Esophagus muscularis mucosa (tissue), 4 donors: ENCODE measurements at places on chromosomes 3 and 15. TPM values are rescaled to one million over a fixed set of nuclear protein-coding genes. Genes with fewer than 3 reads are reported as not detected.

GOLGA6D gene
- total RNA-seq = not detected

GRCh38 chr3:125480656-125481374, 39.2 kb downstream of the SNX4 start:
- H3K4me1 ChIP-seq = peaks cover 7% of the 10 kb centered on the region
- no peak overlapping the region for H3K27ac ChIP-seq
- H3K36me3 ChIP-seq = peaks cover 74% of the 10 kb centered on the region
- DNase-seq = no peak
- no peak overlapping the region for H3K4me3 ChIP-seq

- H3K4me1 ChIP-seq = no peaks in the 10 kb centered on the region
- no peaks in the 10 kb centered on the region for H3K36me3 ChIP-seq
- no peaks in the 10 kb centered on the region for H3K27me3 ChIP-seq
- DNase-seq = no peak
- H3K4me3 ChIP-seq = no peak overlapping the region
Observed at GRCh38 chr3:160911411-160911810, 155.4 kb downstream of the PPM1L start.

DNA sequence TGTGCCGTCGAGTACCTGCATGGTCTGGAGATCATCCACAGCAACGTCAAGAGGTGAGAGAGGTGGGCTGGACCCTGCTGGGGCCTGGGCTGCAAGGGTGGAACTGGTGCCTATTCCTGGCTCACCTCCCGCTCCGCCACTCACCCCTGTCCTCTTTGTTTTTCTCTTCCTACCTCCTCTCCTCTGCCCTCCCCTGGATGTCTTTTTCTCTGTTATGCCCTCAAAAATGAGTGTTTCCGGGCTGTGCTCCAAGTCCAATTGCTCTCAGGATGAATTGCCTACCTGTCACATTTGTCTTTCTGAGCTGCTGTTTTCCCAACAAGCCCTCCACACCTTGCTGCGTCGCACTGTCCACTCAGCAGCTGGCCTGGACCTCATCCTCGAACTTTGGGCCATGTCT, 28.5 kb upstream of the TATDN2 start:
- peaks cover 6% of the 10 kb centered on the region for H3K4me1 ChIP-seq
- H3K27me3 ChIP-seq = no peaks in the 10 kb centered on the region
- H3K4me3 ChIP-seq = no peak overlapping the region
- no peak for DNase-seq
- H3K27ac ChIP-seq = no peak overlapping the region

DNA sequence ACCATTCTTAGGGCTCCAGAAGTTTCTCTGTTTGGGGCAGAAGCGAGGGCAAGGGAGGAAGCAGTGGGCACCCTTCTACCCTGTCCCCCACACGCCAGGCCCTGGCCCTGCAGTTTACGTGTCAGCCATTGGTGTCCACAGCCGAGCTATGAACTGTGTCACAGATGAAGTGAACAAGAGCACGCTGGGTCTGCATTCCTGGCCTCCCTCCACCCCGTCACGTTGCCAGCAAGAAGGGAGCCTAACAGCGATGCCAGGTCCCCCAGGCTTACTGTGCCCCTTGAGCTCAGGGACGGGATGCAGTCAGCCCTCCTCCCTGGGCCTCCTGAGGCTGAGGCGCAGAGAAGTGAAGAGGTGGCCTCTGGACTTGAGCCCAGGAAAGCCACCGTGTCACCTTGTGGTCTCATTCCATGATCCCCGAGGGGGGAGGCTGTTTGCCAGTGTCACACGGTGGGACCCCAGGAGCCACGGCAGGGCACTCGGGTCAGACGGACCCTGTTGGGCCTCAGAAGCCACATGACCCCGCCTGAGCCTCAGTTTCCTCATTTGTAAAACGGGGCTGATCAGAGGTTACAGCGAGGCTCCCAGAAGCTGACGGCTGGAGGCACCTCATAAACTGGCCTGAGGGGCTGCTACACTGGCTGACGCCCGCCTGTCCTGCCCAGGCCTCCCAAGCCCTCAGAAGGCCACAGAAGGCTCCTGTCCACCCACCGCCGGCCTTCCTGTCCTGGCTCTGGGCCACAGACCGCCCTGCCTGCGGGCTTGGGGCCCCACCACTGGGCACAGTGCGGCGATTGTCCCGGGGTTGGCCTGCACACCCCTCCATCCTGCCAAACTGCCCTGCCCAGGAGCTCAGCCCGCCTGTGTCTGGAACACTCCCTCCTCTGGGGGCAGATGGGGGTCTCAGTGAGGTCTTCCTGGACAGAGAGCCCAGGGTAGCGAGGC, 18.6 kb downstream of the IQSEC1 start:
- no peaks in the 10 kb centered on the region for H3K27me3 ChIP-seq
- H3K36me3 ChIP-seq = no peaks in the 10 kb centered on the region
- no peak overlapping the region for H3K4me3 ChIP-seq
- no peak for DNase-seq
- no peak overlapping the region for H3K27ac ChIP-seq

DNA sequence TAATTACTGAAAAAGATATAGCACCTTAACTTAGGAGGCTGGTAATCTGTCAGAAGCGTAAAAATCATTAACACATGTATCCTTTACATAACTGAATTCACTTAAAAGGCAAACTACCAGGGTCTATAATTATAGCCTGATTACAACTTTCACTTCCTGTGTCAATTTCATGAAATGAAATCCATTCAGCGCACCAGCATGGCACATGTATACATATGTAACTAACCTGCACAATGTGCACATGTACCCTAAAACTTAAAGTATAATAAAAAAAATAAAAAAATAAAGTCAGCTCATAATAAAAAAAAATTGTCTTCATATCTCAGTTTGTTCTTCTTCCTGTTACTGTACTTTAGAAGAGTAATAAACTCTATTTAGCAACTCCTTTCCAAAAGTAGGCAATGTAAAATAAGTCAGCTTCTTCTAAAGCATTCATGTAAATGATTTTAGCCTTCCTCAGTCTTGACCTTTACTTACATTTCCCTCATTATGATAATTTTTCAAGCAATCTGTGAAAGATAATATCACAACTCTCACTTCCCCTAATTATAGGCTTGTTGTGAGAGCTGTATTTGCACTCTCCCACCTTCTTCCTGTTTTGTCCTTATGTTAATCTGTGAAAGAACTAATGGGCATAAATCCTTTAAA, 50.1 kb downstream of the KBTBD8 start:
- H3K4me3 ChIP-seq = no peak overlapping the region
- no peak overlapping the region for H3K27ac ChIP-seq
- H3K36me3 ChIP-seq = no peaks in the 10 kb centered on the region
- no peaks in the 10 kb centered on the region for H3K27me3 ChIP-seq
- H3K4me1 ChIP-seq = no peaks in the 10 kb centered on the region

GRCh38 chr3:53051929-53052328, 6.1 kb upstream of the SFMBT1 start:
- peaks cover under 1% of the 10 kb centered on the region for H3K4me1 ChIP-seq
- no peaks in the 10 kb centered on the region for H3K36me3 ChIP-seq
- no peak overlapping the region for H3K27ac ChIP-seq
- DNase-seq = no peak
- H3K27me3 ChIP-seq = no peaks in the 10 kb centered on the region

DNA sequence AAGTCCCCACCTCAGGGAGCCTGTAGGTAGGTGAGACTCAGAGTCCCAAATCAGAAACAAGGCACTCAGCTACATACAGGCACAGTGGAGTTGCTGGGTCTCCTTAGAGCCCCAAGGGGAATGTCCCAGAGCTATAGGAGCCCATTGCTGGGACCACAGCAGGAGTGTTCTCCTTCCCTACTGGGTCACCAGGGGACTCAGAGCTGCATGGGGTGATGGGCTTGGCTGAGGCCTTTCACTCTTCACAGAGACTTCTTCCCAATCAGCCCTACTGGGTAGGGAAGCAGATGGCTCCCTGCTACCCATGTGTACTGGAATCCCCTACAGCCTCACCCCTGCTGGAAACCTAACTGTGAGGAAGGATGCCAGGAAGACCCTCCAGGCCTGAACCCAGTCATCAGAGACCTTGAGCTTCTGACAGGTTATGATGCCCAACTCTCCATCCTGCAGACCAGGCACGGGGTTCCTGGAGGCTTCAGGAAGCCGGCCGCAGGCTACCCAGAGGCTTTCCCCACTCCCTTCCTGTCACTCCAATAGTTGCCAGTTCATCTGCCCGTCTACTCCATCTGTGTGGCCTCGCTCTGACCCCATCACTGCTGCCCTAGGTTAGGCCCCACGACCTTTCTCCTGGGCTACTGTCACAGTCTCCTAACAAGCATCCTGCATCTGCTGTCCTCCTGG, 24.0 kb downstream of the RASGRF1 start:
- peaks cover 13% of the 10 kb centered on the region for H3K27me3 ChIP-seq
- no peaks in the 10 kb centered on the region for H3K4me1 ChIP-seq
- DNase-seq = no peak

- no peak overlapping the region for H3K4me3 ChIP-seq
- no peaks in the 10 kb centered on the region for H3K36me3 ChIP-seq
- no peak overlapping the region for H3K27ac ChIP-seq
- DNase-seq = no peak
- H3K27me3 ChIP-seq = no peaks in the 10 kb centered on the region
Observed at GRCh38 chr15:49748791-49749190, 127.9 kb downstream of the DTWD1 start.

DNA sequence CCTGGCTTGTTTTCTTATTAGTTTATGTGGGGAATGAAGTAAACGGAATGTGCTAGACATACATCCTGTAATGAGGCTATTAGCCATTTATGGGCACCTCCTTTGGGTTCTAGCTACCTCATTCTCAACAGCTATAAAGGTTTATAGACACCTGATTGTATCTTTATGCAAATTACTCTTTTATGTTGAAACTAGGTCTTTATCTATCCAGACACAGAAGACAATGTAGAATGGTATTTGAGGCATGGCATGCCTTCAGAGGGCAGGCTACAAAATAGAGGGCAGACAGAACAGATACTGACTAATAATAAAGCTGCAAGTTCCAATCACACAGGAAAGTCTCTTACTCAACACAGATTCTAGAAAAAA, 27.1 kb downstream of the TBC1D2B start:
- peaks cover 70% of the 10 kb centered on the region for H3K4me1 ChIP-seq
- no peak overlapping the region for H3K4me3 ChIP-seq
- peaks cover 8% of the 10 kb centered on the region for H3K36me3 ChIP-seq
- H3K27ac ChIP-seq = peak overlapping the region; percentile 63
- no peak for DNase-seq

DNA sequence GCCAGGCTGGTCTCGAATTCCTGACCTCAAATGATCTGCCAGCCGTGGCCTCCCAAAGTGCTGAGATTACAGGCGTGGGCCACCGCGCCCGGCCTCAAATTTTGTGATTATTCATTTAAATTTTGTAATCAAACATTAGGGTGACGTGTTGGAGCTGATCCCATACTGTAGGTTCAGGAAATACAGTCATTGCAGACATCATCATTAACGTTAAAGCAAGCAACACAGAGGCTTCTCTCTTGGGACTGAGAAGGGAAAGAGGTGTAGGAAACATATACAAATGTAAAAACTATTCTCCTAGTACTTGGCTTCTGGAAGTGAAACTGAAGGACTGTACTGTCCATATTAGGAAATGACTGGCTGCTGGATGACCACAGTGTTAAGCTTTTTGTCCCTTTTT, 11.1 kb upstream of the ARID3B start:
- H3K27me3 ChIP-seq = no peaks in the 10 kb centered on the region
- no peak for DNase-seq
- no peaks in the 10 kb centered on the region for H3K36me3 ChIP-seq
- no peaks in the 10 kb centered on the region for H3K4me1 ChIP-seq

DNA sequence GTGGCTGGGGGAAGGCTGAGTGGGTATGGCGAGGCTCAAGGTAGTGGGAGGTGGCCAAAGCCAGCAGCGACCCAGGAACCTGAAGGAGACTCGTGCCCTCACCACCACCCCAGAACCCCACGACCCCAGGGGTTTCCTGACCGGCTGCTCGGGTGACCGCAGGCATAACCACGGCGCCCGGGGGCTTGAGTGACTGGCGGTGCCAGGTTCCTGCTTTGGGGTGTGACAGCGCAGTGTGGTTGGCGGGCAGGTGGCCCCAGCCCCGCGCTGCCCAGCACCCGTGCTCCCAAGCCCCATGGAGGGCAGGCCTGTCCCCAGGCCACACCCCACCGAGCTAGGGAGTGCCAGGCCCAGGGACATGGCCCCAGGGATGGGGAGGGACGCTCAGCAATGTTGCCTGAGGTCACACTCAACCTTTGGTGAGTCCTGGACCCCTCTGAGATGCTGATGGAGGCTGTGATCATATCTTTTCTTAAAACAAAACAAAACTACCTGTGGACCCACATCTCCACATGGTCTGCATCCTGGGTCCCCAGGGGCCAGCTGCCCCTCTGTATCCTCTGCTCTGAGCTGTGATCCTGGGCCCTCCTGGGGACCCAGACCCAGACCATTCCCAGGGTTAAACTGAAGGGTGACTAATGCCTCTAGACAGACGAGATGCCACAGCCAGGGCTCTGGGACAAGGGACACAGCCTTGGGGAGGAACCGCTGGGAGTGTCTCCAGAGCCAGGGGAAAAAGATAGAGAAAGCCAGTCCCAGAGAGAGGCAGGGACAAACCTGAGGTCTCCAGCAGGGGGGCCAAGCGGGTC, 13.0 kb downstream of the DNAJB8 start:
- no peak for DNase-seq
- no peak overlapping the region for H3K27ac ChIP-seq
- no peaks in the 10 kb centered on the region for H3K4me1 ChIP-seq
- H3K4me3 ChIP-seq = no peak overlapping the region

DNA sequence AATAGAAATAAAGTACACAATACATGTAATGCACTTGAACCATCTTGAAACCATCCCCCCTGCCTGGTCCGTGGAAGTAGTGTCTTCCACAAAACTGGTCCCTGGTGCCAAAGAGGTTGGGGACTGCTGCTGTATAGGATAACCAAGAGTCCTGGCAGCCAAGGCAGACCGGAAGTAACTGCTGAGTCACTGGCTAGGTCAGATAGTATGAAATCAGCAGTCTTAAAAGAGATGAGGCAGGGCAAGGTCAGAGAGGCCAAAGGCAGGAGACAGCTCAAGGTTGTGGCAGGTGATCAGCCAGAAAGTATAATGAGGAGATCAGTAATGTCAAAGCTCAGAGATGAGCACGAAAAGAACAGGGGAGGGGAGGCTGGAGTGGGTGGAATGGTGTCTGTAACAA, 60.2 kb downstream of the MAP3K13 start:
- H3K36me3 ChIP-seq = no peaks in the 10 kb centered on the region
- no peaks in the 10 kb centered on the region for H3K4me1 ChIP-seq
- H3K27me3 ChIP-seq = no peaks in the 10 kb centered on the region
- no peak overlapping the region for H3K27ac ChIP-seq
- DNase-seq = no peak

DNA sequence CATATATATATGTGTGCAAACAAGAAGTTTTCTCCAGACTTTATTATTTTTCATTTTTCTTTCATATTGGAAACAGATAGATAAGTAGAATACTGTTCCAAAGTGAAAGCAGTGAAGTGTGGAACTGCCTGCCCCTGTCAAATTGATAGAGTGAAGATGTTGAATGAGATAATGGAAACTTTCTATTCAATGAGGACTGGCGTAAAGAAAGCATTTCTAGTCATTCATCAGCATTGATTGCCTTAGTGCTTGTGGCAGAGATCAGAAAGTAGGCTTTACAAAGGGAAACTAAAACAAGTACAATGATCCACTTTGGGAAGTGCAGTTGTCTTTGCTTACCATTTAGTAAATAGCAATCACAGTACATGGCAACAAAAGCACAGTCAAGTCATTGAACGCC, 300.0 kb downstream of the CADM2 start:
- no peaks in the 10 kb centered on the region for H3K36me3 ChIP-seq
- no peaks in the 10 kb centered on the region for H3K4me1 ChIP-seq
- no peak overlapping the region for H3K4me3 ChIP-seq
- no peaks in the 10 kb centered on the region for H3K27me3 ChIP-seq
- no peak overlapping the region for H3K27ac ChIP-seq
